ENCODE measurements at places on chromosomes 7 and 10. TPM values are rescaled to one million over a fixed set of nuclear protein-coding genes. Genes with fewer than 3 reads are reported as not detected.

DNA sequence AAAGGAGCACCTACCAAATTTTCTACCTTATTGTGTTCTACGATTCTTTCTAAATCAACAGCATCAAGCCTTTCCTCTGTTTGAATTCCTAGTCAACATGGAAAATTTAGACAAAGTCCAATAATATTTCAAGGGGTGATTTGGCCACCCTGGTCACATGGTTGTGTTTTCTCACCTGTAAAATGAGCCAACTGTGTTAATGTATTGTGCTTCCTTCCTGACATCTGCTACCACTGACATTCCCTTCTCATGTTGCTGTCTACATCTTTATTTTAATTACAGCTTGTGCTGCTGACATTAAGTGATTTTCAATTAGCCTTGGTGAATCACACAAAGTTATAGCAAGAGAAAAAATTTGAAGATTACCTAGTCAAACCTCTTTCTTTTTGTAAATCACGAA lies 83.0 kb upstream of the NPSR1 start:
- DNase-seq: no peak

- peak; percentile 25 for DNase-seq
Observed at GRCh38 chr7:1768832-1769231, 98.8 kb downstream of the ELFN1 start.

DNA sequence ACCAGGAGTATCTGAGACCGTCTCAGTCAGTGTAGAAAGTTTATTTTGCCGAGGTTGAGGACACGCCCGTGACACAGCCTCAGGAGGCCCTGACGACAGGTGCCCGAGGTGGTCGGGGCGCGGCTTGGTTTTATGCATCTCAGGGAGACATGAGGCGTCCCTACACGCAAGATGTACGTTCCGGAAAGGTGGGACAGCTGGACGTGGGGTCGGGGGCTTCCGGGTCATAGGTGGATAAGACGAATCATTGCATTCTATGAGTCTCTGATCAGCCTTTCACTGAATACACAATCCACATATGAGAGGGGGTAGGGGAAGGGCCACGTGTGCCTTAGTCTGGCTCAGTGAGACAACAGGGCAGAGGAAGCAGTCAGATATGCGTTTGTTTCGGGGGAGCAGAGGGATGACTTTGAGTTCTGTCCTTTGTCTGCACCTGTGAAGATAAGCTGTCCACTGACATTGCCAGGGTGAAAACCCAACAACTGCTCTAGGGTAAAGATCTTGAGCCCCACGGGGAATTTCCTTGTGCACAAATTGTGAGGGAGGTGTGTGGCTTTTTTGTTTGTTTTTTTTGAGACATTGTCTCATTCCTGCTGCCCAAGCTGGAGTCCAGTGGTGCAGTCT lies 66.2 kb downstream of the DNAJB6 start:
- DNase-seq: no peak

GRCh38 chr10:124904796-124905195 lies 37.1 kb upstream of the ZRANB1 start:
- DNase-seq: no peak

- no peak for DNase-seq
Observed at GRCh38 chr7:179209-179681, 13.1 kb upstream of the FAM20C start.

SSC4D gene
- total RNA-seq: 0.86 TPM

- DNase-seq: peak; percentile 11
Observed at GRCh38 chr7:45993621-45994020, 72.5 kb upstream of the IGFBP3 start.

DNA sequence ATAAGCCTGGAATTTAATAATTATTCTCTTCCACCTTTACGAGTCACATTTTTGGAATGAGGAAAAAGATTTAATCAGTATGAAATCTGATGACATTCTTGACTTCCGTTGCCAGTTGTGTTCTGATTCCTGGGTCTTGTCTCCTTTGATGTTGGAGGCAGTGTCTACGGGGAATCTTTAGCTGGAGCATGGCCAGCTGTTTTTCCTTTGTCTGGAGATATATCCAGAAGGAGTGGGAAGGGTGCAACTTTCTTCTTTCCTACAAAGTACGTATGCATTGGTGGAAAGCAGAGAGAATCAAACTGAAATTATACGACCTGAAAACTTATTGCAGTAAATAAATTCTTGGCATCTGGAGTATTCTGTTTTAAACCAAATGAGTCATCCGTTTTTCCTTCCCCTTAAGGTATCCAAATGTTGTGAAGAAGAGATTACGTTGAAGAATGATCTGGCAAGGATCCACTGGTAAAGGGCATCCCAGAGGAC lies 6.9 kb upstream of the GNG11 start:
- DNase-seq: peak; percentile 66

DNA sequence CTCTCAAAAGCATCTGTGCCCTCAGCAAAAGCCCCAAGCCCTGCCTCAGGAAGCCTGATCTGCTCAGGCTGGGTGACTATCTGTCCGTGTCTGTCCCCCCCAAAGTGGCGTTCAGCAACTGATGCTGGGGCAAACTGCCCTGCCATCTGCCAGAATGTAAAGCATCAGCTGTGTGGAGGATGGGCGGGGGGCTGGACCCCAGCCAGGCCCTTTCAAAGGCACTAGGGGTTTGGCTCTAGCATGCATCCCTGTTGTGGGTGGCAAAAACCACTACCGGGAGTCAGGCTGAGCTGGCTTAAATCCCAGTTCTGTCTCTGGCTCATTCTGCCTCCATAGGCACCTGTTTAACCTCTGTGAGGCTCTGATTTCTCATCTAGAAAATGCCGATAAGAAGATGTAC lies 35.5 kb downstream of the GPRIN2 start:
- peak; percentile 87 for DNase-seq

PLAU gene
- 1,570 TPM for total RNA-seq

DNA sequence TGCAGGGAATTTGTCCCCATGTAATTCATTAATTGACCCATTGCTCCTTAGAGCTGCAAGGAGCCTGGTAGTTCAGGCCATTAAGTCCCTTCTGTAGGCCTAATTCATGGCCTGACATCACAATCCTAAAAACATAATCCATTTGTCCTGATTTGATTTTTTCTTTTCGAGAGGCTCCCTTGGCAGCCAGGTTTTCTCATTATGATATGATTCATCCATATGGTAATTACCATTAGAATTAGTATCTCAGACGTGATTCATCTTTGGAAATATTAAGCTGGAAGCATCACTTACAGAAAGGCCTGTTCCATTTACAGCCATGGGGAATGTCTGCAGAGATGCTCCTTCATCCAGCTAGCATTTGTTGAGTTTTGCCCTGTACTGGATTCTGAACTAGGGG lies 128.5 kb downstream of the PLCE1 start:
- no peak for DNase-seq

GRCh38 chr7:45026984-45027773 lies 27.2 kb downstream of the CCM2 start:
- no peak for DNase-seq

GRCh38 chr7:15920953-15921352 lies 234.5 kb upstream of the MEOX2 start:
- peak; percentile 92 for DNase-seq

DNA sequence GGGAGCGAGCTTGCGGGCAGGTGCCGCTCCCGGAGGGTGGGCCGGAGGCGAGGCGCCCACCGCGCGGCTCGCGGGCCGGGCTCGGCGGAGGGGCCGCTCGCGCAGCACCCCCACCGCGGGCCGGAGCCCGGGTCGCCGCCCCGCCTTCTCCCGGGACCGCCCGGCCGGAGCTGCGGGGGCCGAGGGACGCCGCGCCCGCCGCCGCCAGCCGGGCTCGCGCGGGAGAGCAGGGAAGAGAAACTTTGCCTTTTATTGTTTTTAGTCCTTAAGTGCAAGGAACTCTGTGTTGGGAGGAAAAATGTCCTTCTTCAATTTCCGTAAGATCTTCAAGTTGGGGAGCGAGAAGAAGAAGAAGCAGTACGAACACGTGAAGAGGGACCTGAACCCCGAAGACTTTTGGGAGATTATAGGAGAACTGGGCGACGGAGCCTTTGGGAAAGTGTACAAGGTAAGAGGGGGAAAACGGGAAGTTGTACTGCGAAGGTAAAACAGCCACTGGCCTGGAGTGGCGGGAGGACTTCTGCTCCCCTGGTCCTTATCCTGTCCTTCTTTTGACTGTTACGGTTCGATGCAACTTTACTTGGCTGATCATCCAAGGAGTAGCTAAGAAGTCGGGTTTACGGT lies 620 bp downstream of the SLK start:
- DNase-seq: peak; percentile 37

- no peak for DNase-seq
Observed at GRCh38 chr10:119505588-119506315, 36.8 kb downstream of the RGS10 start.

- DNase-seq: peak; percentile 99
Observed at GRCh38 chr10:60282771-60283353, 106.8 kb downstream of the ANK3 start.

DNA sequence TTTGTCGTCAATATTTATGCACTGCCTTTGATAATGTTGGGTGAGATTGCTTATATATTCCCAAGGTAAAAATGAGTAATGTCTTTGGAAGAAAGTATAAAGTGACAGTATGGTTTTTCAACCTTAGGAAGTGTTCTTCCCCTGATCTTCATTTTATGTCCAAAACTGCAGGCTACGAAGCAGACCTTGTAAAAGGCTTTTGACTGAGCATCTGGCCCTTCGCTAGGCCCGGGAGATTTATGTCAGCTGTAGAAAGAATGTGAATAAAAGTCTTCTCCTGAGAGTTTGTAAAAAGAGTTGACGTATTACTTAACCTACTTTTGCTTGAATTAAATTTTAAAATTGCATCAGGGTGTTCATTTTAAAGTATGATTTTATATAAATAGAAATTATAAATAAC lies 116.8 kb downstream of the CPED1 start:
- DNase-seq: no peak

TWIST1 gene
- 22.3 TPM for total RNA-seq

- DNase-seq: peak; percentile 36
Observed at GRCh38 chr10:57961487-57961886, 306.2 kb downstream of the IPMK start.

DNA sequence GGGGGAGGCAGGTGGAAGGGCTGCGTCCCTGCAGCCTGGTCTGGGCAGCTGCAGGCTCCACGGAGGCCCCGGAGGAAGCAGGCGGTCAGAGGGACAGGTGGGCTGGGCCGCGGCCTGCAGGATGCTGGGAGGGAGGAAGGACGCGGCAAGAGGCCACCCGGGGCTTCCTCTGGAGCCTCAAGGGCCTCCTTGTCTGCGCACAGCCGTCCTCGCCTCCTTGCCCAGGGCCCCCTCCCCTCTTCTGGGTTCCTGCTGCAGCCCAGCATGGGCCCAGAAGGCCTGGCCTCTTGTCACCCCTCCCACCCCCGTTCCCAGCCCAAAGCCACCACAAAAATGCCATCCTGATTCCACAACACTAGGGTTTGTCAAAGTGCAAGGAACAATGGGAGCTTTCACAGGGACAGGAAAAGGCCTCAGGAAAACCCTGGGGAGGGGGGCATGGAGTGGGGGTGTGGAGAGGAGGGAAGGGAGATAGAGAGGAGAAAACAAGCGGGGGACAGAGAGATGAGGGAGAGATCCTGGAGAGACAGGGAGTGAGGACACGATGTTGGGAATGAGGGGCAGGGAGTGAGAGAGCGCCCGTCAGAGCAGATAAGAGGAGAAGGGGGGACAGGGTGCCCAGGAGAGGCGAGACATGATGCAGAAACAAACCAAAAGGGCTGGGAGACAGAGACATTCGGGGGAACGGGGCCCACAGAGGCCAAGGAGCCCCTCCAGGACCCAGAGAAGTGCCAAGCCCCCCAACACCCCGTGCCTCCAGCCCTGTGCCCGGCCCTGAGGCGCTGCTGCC lies 41.8 kb downstream of the ZCCHC24 start:
- DNase-seq: peak; percentile 82

DNA sequence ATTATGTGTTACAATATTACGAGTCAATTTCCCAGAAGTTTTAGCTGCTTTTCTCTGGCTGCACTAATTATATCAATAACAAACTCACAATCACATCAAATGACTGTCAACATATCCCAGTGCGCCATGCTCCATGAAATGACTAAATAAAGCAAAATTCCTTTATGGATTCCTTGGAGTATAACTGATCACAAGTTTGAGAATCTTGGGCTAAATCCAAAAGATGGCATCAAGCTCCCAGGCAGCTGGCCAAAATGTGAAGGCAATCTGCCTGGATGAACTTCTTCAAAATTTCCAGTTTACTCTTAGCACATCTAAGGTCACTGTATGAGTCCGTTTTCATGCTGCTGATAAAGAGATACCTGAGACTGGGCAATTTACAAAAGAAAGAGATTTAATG lies 210.8 kb downstream of the CCSER2 start:
- no peak for DNase-seq

DNA sequence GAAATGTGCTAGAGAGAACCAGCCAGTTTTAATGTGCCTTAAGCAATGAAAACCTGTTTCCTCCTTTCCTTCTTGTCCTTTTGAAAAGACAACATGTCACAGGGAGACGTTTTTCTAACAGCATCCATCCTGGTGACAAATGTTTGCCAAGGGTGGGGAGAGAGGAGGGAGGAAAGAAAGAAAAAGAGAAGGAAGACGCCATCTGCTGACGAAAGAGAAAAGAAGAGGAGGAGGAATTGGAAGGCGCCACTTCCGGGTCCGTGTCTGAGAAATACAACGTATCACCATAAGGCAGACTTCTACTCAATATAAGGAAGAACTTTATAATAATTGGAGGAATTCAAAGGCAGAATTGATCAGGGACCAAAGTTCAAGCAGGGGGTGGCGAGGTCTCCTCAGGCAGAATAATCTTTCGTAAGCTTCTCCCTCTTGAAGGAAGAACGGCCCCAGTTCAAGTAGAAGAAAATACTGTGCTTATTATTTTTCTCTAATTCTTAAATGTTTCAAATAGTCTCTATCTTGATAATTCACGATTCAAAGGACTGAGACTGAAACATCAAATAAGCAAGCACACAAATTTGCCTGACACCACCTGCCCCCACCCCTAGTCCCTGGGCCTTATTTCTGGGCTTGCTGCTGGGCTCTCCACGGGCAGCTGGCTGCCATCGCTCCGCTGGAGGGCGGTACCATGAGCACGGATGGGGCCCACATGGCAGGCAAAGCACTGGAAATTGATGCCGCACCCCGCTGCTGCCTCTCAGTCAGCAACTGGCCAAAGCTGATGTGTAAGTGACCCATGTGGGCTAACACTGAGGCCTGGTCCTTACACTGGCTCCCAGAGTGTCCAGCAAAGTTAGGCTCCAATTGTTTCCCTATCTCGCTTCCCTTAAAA lies 273.7 kb upstream of the KLF14 start:
- peak; percentile 97 for DNase-seq

GRCh38 chr7:141990011-141990725 lies 5.5 kb upstream of the MGAM start:
- no peak for DNase-seq

FAM24B gene
- 5.2 TPM for total RNA-seq

Measured in PC-3 (cell line).